ENCODE measurements at places on chromosomes 11 and 22.

GRCh38 chr11:111176603-111177002 lies 68.9 kb upstream of the POU2AF2 start:
- no peak overlapping the region for H3K27ac ChIP-seq
- H3K36me3 ChIP-seq, result no peaks in the 10 kb centered on the region
- no peak for DNase-seq
- H3K4me3 ChIP-seq, result no peak overlapping the region
- no peaks in the 10 kb centered on the region for H3K4me1 ChIP-seq

DNA sequence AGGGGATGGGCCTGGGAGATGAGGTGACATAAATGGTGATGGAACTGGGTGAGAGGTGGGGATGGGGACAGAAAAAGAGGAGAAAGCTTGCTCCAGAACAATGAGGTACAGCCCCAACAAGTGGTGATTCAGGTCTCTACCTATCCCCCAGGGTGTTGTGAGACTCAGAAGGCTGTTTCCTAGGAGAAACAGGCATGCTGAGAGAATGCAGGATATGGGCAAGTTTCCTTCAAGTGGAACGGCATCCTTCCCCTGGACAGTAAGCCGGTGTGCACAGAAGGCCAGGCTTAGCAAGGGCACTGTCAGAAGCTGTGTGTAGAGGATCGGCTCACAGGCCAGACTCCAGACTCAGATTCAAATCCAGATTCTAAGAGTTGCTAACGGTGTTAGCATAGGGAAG lies 34.1 kb upstream of the CRTAM start:
- DNase-seq, result no peak
- H3K4me1 ChIP-seq, result peaks cover 7% of the 10 kb centered on the region
- H3K36me3 ChIP-seq, result no peaks in the 10 kb centered on the region
- no peaks in the 10 kb centered on the region for H3K27me3 ChIP-seq
- no peak overlapping the region for H3K27ac ChIP-seq
- no peak overlapping the region for H3K4me3 ChIP-seq

DNA sequence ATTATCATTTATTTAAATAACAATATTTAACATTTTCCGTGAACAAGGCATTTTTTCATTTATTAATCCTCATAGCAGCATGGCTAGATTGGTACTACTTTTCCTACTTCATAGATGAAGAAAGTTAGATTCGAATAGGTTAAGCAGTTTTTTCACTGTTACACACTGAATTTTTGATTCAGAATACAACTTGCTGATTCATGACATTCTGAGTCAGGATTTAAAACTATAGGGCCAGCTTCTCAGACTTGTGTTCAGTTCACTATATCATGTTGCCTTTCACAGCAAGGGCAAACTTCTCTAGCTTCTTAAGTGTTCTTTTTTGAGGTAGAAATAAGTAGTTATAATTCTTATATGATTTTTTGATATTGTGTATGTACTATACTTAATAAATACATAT lies 31.5 kb downstream of the CYP2R1 start:
- H3K4me3 ChIP-seq, result no peak overlapping the region
- peaks cover 11% of the 10 kb centered on the region for H3K36me3 ChIP-seq
- no peaks in the 10 kb centered on the region for H3K27me3 ChIP-seq
- H3K4me1 ChIP-seq, result no peaks in the 10 kb centered on the region
- DNase-seq, result no peak
- H3K27ac ChIP-seq, result no peak overlapping the region

DNA sequence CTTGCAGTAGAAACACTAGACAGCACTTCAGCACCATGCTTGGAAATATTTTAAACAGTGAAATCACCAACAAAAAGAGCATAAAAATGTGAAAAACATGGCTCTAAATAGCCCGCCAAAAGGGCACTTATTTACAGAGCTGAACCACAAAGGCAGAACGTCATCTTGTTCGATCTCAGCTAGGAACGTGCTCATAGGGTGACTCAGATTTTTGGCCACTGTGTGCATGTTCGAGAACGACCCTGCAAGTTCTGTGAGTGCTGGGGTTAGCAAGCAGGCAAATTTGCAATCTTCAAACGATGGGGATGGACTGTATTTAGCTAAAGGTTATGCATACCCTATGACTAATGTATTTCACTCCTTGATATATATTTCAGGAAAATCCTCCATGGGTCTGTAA lies 30.6 kb downstream of the OR2AT4 start:
- H3K27ac ChIP-seq, result no peak overlapping the region
- no peaks in the 10 kb centered on the region for H3K27me3 ChIP-seq
- DNase-seq, result no peak
- no peaks in the 10 kb centered on the region for H3K4me1 ChIP-seq
- H3K36me3 ChIP-seq, result no peaks in the 10 kb centered on the region
- no peak overlapping the region for H3K4me3 ChIP-seq

GRCh38 chr11:15716550-15716949 lies 601.8 kb downstream of the INSC start:
- H3K4me1 ChIP-seq, result peaks cover 30% of the 10 kb centered on the region
- H3K27me3 ChIP-seq, result no peaks in the 10 kb centered on the region
- H3K36me3 ChIP-seq, result no peaks in the 10 kb centered on the region
- H3K27ac ChIP-seq, result no peak overlapping the region
- no peak overlapping the region for H3K4me3 ChIP-seq
- DNase-seq, result no peak

- H3K36me3 ChIP-seq, result no peaks in the 10 kb centered on the region
- no peak overlapping the region for H3K27ac ChIP-seq
- peaks cover 3% of the 10 kb centered on the region for H3K27me3 ChIP-seq
- H3K4me1 ChIP-seq, result no peaks in the 10 kb centered on the region
- no peak overlapping the region for H3K4me3 ChIP-seq
Observed at GRCh38 chr11:44110231-44110679, 14.8 kb downstream of the EXT2 start.

- H3K4me3 ChIP-seq, result no peak overlapping the region
- no peaks in the 10 kb centered on the region for H3K36me3 ChIP-seq
- DNase-seq, result no peak
- H3K27ac ChIP-seq, result no peak overlapping the region
Observed at GRCh38 chr11:108491936-108492335, 6.2 kb downstream of the POGLUT3 start.

GRCh38 chr11:109035284-109035683 lies 370.4 kb downstream of the DDX10 start:
- no peaks in the 10 kb centered on the region for H3K27me3 ChIP-seq
- H3K27ac ChIP-seq, result no peak overlapping the region
- no peak overlapping the region for H3K4me3 ChIP-seq
- no peaks in the 10 kb centered on the region for H3K36me3 ChIP-seq

GRCh38 chr11:122882857-122883645 lies 492 bp downstream of the JHY start:
- H3K27ac ChIP-seq, result no peak overlapping the region
- DNase-seq, result peak; percentile 56
- peaks cover 10% of the 10 kb centered on the region for H3K27me3 ChIP-seq
- no peaks in the 10 kb centered on the region for H3K4me1 ChIP-seq

DNA sequence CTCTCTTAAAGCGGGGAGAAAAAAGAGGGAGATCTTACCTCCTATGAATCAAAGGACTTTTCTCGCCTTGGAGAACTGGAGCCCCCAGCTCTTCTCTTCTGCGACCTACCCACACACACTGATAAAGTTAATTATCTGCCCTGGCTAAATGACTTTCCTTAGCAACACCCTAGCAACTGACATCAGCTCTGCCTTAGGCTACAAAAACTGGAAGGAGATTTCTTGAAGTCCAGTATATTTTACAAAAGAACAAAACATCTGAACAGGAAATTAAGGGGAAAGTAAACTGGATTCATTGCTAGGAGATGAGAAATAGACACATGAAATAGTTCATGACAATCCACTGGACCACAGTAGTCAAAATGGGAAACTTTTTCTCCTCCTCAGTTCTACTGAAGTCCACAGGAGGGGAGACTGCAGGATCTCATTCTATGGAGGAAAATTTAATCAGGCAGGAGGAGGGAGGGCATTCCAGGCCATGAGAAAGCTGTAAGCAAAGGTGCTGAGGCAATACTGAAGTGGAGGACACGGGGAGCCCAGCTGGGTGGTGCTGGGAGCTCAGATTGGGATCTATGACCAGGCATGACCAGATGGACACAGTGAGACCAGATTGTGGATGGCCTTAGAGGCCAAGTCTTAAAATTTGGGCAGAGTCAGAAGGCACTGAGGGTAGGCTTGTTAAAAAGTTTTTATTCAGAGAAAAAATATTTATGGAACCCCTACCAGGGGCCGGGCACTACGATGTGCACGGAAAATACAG lies 3.7 kb upstream of the SPON1 start:
- no peak overlapping the region for H3K27ac ChIP-seq
- peaks cover 13% of the 10 kb centered on the region for H3K27me3 ChIP-seq
- DNase-seq, result no peak

DNA sequence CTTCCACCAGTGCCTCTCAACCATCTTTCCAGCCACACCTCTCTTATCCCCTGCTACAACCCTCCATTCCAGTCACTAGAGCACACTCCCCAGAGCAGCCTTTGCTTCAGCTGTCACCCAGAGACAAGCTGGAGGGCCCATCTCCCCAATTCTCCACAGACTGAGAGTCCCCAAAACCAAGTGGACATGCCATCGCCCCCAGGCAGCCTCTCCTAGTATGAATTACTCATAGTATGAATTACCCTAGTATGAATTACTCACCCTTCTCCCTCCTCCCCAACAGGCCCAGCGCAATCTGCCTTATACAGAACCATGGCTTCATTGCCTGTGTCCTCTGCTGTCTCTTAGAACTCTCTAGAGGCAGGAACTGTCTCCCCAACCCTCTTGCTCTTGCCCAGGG lies 24.8 kb downstream of the MYH9 start:
- peaks cover 31% of the 10 kb centered on the region for H3K4me1 ChIP-seq
- H3K36me3 ChIP-seq, result peaks cover 5% of the 10 kb centered on the region
- no peak for DNase-seq
- H3K27ac ChIP-seq, result peak overlapping the region; percentile 72
- peaks cover 9% of the 10 kb centered on the region for H3K27me3 ChIP-seq
- H3K4me3 ChIP-seq, result no peak overlapping the region

DNA sequence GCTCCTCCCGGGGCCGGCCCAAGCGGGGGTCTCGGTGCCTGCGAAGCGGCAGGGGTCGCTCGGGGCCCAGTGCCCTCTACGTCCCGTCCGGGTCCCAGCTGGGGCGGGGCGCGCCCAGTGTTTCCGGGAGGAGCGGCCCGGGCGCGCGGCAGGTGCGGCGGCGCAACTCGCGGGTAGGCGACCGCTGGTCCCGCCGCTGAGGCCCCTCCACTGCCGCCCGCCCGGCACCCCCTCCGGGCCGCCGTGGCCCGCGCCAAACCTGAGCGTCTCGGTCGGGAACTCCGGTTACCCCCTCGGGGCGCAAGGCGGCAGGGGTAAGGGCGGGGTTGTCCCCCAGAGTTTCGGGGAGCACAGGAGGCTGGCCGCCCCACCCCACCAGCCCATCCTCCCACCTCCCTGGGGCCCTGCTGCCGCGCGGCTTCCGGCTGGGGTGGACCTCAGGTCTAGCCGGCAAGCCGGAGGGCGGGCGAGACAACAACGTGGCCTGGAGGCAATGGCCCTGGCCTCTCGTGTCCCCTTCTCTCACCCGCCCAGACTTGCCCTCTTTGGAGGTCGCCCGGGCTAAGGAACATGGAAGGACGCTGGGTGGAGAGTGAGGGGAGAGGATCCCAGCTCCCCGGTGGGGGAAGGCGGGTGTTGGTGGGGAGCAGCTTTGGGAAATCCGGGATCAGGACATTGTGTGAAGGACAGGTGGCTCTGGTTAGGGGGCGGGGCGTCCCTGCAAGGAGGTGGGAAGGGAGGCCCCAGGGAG lies 398 bp upstream of the CRACR2B start:
- H3K4me1 ChIP-seq, result peaks cover 11% of the 10 kb centered on the region
- peak overlapping the region; percentile 71 for H3K4me3 ChIP-seq
- peaks cover 17% of the 10 kb centered on the region for H3K27me3 ChIP-seq
- no peak overlapping the region for H3K27ac ChIP-seq
- DNase-seq, result peak; percentile 53

DNA sequence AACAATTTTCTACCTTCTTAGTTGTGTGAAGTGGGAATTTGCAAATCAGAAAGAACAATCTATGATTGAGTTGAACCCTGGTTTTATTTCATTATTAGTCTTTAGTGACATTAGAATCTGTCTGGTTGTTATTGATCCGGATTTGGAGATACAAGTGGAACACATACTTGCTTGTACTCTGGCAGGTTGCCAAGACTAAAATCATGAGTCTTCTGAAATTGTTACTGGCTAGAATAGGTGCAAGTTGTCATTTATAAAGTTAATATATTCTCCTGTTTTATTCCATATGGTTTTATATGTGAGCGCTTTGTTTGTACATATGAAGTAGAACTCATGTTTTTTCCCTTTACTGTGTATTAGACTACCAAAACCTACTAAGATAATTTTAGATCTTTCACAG lies 23.0 kb downstream of the CCDC15 start:
- no peaks in the 10 kb centered on the region for H3K4me1 ChIP-seq
- DNase-seq, result no peak
- no peak overlapping the region for H3K27ac ChIP-seq
- no peaks in the 10 kb centered on the region for H3K27me3 ChIP-seq
- peaks cover 11% of the 10 kb centered on the region for H3K36me3 ChIP-seq

- no peak for DNase-seq
- peaks cover 10% of the 10 kb centered on the region for H3K4me1 ChIP-seq
- no peaks in the 10 kb centered on the region for H3K36me3 ChIP-seq
- H3K27me3 ChIP-seq, result no peaks in the 10 kb centered on the region
Observed at GRCh38 chr11:64862987-64863390, 15.4 kb downstream of the EHD1 start.

DNA sequence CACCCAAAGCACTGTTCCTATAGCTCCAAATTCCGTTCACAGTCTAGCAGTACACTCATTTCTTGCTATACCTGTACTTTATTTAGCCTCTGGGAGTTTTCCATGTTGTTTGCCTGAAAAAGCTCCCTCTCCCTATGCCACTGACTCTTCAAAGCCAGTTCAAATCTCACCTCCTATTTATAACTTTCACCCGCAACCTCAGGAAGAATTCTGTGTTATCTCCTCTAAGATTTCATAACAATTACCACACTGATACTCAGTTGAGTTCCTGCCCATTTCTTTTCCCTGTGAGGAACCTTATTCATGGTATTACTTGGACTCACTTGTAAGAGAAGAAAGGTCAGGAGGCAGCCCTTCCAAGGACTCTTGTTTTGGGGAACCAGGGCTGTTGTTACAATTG lies 25.2 kb downstream of the GDPD4 start:
- H3K27me3 ChIP-seq, result no peaks in the 10 kb centered on the region
- H3K4me3 ChIP-seq, result no peak overlapping the region
- no peaks in the 10 kb centered on the region for H3K36me3 ChIP-seq
- H3K27ac ChIP-seq, result no peak overlapping the region
- H3K4me1 ChIP-seq, result no peaks in the 10 kb centered on the region

GRCh38 chr11:115213007-115213406 lies 291.2 kb downstream of the CADM1 start:
- no peak overlapping the region for H3K4me3 ChIP-seq
- DNase-seq, result no peak
- peaks cover 29% of the 10 kb centered on the region for H3K27me3 ChIP-seq
- no peak overlapping the region for H3K27ac ChIP-seq
- peaks cover 11% of the 10 kb centered on the region for H3K36me3 ChIP-seq
- peaks cover 10% of the 10 kb centered on the region for H3K4me1 ChIP-seq

GRCh38 chr11:42329929-42330565 lies 870.6 kb upstream of the LRRC4C start:
- no peak for DNase-seq
- no peak overlapping the region for H3K4me3 ChIP-seq
- H3K4me1 ChIP-seq, result no peaks in the 10 kb centered on the region
- peaks cover 7% of the 10 kb centered on the region for H3K36me3 ChIP-seq
- no peaks in the 10 kb centered on the region for H3K27me3 ChIP-seq
